Small intestine (tissue), 16 donors: ENCODE measurements at places on chromosomes 3 and 15.

GRCh38 chr15:63013052-63013808 lies 29.3 kb upstream of the TPM1 start:
- no peak for DNase-seq

GRCh38 chr15:70385711-70386110 lies 288.0 kb upstream of the TLE3 start:
- no peak for DNase-seq

DNA sequence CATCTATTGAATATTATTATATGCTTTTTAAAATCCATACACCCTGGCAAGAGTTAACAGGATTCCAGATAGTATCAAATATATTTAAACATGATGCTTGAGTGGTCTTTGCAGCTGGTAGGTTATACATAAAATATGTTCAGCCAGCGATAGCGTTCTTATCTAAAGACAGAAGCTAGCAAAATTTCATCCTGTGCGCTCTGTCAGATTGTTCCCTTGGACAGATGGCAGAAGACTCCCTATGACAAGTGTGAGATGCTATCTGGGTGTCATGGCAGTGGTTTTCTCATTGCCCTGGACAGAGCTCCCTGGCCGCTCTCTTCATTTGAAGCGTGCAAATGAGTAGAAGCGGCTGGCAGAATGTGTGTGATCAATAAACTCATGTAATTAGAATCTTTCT lies 175.2 kb upstream of the SOX14 start:
- DNase-seq = no peak

DNA sequence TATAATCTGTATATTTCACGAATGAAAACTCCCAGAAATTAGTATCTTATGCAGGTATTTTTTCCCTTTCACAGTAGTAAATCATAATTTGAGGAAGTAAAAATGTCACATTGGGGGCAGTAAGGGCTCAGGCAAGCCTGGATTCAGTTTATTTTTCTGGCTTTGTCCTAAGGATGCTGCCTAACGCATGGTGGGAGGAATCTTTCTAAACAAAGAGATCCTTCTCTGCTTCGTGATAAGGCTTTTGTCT lies 35.7 kb downstream of the DNASE1L3 start:
- no peak for DNase-seq

DNA sequence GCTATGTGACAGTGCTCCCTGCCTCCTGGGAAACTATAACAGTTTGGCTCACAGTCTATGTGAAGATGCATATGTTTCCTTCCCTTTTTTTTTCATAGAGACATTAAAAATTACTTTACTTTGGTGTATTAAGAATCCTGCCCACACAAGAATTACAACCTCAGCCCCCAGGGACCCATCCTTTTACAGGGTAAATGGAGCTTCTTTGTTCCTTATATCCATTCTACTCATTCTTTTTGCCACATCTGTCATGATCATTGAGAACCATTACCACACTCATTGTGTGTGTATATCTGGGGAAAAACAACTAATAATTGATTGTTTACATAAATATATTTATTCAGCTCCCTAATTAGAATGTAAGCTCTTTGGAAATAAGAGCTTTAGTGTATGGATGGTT lies 157.4 kb downstream of the SSR3 start:
- DNase-seq = no peak

DNA sequence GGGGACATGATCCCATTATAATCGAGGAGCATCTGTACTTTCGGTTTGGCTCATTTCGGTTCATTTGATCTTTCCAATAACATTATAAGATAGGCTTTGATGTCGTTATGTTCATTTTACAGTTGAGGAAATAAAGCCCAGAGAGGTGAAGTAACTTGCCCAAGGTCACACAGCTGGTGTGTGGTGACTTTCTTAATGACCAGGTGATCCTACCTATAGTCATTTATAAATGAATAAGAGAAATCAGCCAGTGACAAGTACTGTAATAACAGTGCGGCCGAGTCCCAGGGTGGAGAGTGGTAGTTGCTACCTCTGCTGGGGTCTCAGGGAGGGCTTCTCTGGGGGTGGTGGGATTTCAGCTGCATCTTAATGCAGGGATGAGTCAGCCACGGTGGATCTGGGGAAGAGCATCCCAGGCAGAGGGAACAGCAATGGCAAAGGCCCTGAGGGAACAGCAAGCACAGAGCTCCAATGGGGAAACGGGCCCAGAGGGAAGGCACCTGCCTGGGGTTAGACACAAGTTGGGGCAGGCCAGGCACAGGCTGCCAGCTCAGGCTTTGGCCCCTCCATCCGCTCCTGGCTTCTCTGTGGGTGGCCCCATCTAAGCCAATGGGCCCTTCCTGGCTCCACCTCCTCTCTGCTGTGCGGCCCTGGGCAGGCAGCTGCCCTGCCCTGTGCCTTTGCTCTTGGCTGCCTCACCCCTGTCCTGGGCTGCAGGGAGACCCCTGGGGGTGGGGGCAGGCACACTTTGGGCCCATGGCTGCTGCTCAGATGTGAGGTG lies 1.1 kb upstream of the FBLN2 start:
- DNase-seq = no peak

- DNase-seq = no peak
Observed at GRCh38 chr3:54355800-54356199, 233.4 kb downstream of the CACNA2D3 start.

- DNase-seq = no peak
Observed at GRCh38 chr3:159605101-159605500, 383.5 kb upstream of the IL12A start.

DNA sequence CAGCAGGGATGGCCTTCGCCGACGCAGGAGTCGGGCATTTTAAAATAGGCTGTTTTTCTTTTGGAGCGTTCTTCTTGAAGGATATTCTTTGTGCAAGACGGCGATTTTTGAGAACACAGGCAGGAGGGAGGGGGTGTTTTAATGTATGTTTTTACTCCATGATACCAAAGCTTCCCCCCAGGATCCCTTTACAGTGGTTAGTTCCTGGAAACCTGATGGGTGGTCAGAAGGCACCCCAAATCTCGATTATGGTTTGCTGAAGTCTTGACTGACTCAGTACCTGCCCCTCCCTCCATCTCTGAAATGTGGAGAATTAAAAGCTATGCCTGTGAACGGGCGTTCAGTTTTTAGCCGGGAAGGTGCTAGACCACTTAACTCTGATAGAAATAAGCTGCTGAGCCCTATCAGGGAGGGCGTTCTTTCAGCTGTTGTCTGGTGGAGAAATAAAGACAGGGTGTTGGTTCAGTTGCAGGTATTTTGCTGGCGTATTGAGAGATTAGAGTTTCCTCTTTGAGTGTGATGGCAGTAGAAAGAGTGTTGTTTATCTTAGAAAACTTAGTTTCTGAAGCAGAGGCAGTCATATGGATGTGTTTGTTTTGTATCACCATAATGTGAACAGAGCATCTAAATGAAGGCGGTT lies 3.4 kb downstream of the IGF1R start:
- DNase-seq = peak; percentile 18

GRCh38 chr3:171649267-171649666 lies 161.0 kb downstream of the PLD1 start:
- DNase-seq = no peak

DNA sequence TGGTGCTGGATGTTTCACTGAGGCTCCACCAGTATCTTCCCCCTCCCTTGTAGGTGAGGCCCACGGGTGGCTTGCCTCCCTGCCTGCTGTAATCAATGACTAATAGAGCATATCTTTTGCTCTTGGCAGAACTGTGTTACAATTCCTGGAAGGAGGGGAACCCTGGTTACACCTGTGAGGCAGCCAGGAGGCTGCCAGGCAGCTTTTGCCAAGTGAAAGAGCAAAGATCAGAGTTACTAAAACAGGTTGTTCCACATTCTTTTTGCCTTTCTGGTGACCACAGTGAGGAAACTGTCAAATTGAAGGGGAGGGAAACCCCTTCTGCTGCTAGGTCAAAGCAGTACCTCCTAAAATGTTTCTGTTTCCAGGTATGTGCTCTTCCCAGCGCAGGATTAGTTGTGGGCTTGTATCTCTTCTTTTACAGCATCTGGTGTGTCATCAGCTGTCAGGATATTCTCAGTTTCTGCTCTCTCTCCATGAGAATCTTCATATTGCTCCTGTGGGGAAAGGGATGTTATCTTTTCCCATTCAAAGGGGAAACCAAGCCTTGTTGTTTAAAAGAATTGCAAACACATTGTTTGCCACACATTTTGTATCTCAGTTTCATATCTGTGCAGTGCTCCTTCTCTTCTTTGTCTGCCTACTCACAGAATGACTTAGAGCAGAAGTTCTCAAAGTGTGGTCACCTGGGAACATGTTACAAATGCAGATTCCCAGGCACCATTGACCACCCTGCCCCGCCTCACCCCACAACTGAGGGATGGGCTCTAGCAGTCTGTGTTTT lies 137.4 kb upstream of the UMPS start:
- DNase-seq = peak; percentile 93

GRCh38 chr15:57321973-57322601 lies 54.2 kb upstream of the CGNL1 start:
- no peak for DNase-seq

GRCh38 chr3:16818194-16818593 lies 66.6 kb upstream of the PLCL2 start:
- DNase-seq = no peak

GRCh38 chr3:166446291-166446690 lies 609.1 kb upstream of the BCHE start:
- DNase-seq = no peak

DNA sequence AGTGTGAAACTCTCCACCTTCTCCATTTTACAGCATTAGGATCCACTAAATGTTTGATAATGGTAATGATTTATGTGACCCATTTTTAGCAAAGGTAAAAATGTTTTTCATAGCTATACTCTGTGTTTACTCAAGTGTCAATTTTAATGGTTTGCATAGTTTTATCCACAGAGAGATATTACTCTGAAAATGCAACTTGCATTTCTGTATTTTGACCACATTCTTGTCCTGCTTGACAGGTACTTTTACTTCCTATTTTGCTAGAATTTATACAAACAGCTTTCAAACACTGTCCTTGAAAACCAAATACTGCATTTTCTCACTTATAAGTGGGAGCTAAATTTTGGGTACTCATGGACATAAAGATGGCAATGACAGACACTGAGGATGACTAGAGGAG lies 62.9 kb downstream of the SERPINI1 start:
- no peak for DNase-seq

GRCh38 chr3:4846543-4846942 lies 132.7 kb upstream of the BHLHE40 start:
- DNase-seq = no peak

- DNase-seq = no peak
Observed at GRCh38 chr3:13263770-13264467, 156.2 kb downstream of the NUP210 start.

DNA sequence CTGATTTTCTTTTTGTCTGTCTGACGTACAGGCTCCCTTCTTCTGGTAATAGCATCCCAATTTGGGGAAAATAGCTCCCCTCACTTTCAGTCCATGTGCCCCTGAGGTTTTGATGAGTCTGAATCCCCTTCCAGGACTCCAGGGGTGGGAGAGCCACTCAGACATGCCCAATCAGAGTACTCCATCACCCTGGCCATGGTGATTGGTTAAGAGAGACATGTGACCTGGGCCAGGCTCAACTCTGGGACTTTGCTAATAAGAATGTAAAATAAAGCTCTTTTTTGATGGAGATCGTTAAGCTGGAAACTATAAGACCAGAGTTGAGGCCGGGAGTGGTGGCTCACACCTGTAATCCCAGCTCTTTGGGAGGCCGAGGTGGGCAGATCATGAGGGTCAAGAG lies 9.2 kb upstream of the MEF2A start:
- no peak for DNase-seq

- peak; percentile 16 for DNase-seq
Observed at GRCh38 chr3:42746455-42747450, 26.3 kb downstream of the CCDC13 start.

GRCh38 chr3:14204515-14205284 lies 26.1 kb downstream of the LSM3 start:
- DNase-seq = peak; percentile 84

GRCh38 chr15:76988867-76989780 lies 5.8 kb upstream of the PSTPIP1 start:
- DNase-seq = no peak

GRCh38 chr3:50352781-50353180 lies 2.1 kb downstream of the CYB561D2 start:
- no peak for DNase-seq

GRCh38 chr3:189947068-189947467 lies 173.6 kb downstream of the P3H2 start:
- no peak for DNase-seq

- DNase-seq = no peak
Observed at GRCh38 chr3:53657651-53658050, 163.2 kb downstream of the CACNA1D start.
